ENCODE measurements at places on chromosomes 7 and 10.

DNA sequence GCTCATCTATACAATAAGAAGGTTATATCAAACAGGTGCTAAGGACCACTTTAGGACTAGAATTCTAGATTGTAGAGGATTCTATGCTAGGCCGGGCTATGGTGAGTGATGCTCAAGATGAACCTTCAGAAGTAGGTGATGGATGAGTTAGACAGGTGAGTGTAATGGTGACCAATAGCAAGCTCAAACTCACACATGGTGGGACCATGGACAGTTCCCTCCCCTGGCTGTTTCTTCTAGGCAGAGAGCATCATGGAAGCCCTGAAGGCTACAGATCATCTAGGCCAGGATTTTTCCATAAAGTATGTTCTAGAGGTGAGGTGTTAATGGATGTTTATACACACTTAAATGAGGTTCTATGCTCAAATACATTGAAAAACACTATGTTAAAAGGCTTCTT, 162.2 kb upstream of the WDR11 start:
- DNase-seq, result no peak

DNA sequence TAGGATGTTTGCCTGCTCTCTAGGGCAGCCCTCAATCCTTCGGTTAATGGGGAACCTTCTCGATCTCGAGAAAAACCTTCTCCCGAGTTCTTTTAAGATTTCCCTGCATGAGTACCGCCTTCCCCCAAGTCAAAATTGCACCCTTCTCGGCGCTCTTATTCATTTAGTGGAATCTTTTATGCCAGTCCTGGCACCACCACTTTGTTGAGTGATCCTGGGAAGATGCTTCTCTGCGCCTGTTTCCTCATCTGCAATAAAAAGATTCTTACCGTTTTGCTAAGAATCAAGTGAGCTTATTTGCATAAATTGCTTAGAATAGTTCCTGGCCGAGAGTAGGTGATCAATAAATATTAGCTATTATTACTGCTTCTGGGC, 697 bp downstream of the ARPC1A start:
- DNase-seq, result no peak

GRCh38 chr10:69486922-69487730, 35.9 kb downstream of the TSPAN15 start:
- DNase-seq, result no peak

- DNase-seq, result no peak
Observed at GRCh38 chr10:104046651-104047050, 39.0 kb downstream of the COL17A1 start.

- no peak for DNase-seq
Observed at GRCh38 chr7:89283302-89283701, 487.8 kb upstream of the TEX47 start.

GRCh38 chr7:100189061-100189460, 11.3 kb downstream of the STAG3 start:
- DNase-seq, result no peak

- DNase-seq, result no peak
Observed at GRCh38 chr10:126262233-126262838, 125.9 kb downstream of the ADAM12 start.

- DNase-seq, result no peak
Observed at GRCh38 chr7:74455291-74455804, 1.6 kb downstream of the GTF2IRD1 start.

- no peak for DNase-seq
Observed at GRCh38 chr10:85645926-85646711, 720.5 kb downstream of the GRID1 start.

DNA sequence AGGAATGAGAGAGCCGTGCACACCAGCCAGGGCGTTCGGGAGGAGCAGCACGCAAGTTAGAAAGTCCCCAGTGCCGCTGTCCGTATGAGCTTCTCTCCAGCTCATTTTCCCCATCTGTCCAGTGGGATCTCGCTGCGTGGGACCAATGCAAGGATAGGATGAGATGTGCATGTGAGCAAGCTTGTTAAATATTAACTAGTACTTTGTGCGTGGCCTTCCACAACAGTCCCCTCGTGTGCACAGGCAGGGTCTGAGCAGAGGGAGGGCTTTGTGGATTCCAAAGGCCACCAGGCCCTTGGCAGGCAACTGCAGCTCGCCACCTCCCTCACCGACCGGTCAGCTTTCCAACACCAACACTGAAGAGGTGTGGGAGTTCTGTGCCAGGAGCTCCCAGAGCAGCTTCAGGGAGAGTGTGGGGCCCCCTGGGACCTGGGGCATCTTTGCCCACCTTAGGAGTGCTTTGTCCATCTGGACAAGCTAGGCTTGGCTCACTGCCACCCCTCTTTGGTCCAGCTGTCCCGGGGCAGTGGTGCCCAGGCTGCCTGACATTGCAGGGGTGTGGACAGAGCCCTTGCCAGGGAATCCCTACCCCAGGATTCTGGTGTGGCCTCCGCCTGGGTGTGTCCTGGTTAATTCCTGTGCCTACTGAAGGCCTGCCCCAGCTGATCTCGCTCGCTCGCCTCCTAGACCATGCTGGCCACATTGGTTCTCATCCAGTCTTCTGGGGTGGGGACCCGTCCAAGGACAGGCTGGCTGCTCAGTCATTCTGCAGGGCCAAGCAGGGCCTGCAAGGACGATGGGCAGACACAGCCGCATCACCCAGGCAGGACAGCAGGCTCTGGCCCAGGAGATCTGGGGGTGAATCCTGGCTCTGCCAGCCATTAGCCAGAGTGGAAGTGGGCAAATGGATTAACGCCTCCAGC, 5.3 kb downstream of the FAM20C start:
- no peak for DNase-seq

GRCh38 chr7:55387062-55387965, 22.2 kb downstream of the LANCL2 start:
- no peak for DNase-seq

GRCh38 chr7:21059069-21059468, 272.4 kb upstream of the SP8 start:
- no peak for DNase-seq

DNA sequence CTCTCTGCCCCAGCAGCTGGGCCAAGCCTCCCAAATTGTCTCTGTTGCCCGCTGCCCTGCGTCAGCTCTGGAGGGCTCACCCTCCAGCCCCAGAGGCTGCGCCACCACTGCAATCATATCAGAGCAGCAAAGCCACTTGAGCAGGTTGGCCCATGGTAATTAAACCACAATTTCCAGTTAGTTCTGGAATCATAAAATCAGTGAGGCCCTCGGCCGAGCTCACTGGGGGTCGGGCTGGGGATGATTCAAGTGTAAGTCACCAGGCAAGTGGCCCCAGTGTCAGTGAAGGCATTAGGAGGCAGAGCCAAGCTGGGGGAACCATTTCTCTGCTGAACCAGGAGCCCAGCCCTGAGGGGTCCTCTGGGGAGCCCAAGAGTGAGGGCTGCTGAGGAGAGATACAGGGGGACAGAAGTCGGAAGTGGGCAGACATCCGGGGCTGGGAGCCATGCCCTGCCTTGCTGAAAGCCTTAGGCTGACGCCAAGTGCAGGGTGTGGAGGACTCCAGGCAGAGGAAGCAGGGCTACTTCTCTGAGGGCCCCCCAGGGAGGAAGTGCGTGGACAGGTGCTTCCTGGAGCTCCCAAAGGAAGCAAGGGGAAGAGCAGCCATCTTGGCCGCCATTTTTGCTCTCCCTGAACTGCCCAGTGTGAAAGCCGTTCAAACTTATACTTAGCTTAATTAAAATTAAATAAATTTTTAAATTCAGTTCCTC, 29.5 kb upstream of the SLC29A3 start:
- DNase-seq, result no peak

GRCh38 chr7:22481726-22482125, 18.3 kb downstream of the STEAP1B start:
- peak; percentile 86 for DNase-seq

DNA sequence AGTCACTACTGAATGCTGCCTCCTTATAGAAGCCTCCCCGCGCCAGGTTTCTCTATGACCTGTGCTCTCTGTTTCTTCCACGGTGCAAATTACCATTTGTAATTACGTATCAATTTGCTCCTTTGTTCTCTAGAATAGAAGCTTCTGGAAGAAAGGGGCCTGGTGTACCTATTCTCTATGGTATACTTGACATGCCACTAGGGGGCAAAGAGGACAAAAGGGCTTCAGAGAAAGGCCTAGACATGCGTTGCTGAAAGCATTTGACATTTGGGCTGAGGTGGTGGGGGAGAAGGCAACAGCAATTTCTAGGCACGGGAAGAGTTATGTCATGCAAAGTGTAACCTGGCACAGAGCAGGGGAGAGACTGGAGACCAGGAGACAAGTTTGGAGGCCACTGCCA, 148.7 kb downstream of the WDR11 start:
- no peak for DNase-seq

DNA sequence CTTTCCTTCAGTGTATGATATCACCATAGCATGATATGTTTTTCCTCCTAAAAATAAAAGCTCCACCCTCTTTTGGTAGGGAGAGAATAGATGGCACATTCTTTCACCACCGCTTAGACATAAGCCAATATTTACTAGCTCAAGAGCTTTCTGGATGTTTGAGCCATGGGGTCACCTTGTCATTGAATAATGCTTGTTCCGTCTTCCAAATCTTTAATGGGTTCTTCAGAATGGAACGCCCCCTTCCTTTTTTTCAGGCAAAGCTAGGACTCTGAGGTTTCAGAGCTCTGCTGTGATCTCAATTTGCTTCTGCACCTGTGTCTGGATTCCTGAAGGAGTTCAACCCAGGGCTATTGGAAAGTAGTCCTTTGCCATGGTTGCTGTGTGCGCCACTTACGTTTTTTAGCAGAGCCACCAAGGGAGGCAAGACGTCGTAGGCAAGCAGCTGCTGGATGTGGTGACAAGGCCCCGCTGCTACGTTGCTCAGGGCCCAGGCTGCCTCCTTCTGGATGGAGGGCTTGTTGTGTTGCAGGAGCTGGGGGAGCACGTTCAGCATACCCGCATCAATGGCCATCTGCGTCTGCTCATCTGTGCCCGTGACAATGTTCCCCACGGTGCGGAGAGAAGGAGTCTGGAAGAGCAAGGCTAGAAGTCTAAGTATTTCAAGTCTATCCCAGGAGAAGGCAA, 23.2 kb downstream of the KPNA7 start:
- no peak for DNase-seq
